SK-MEL-5 (cell line): ENCODE measurements at places on chromosomes 3 and 15.

- DNase-seq = no peak
Measured at GRCh38 chr15:56537881-56538280, 72.9 kb upstream of the MNS1 start.

- DNase-seq = no peak
Measured at GRCh38 chr15:35958975-35959374, 413.0 kb upstream of the DPH6 start.

DNA sequence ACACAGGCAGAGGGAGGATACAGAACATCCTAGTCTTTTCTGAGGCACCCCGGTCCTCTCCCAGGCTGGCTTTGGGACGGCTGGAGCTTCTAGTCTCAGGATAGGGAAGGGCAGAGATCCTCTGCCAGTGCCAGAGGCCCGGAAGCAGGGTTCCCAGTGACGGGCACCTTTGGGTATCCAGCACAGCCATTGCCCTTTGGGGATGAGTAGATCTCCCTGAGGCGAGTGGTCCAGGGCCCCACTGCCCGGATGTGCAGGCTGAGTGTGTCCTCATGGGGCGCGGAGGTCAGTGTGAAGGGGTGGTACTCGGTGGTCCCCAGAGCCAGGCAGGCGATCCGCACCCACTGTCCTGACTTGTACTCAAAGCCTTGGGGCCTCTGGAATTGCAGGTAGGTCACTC, 18.3 kb downstream of the DUOX2 start:
- DNase-seq = no peak

DNA sequence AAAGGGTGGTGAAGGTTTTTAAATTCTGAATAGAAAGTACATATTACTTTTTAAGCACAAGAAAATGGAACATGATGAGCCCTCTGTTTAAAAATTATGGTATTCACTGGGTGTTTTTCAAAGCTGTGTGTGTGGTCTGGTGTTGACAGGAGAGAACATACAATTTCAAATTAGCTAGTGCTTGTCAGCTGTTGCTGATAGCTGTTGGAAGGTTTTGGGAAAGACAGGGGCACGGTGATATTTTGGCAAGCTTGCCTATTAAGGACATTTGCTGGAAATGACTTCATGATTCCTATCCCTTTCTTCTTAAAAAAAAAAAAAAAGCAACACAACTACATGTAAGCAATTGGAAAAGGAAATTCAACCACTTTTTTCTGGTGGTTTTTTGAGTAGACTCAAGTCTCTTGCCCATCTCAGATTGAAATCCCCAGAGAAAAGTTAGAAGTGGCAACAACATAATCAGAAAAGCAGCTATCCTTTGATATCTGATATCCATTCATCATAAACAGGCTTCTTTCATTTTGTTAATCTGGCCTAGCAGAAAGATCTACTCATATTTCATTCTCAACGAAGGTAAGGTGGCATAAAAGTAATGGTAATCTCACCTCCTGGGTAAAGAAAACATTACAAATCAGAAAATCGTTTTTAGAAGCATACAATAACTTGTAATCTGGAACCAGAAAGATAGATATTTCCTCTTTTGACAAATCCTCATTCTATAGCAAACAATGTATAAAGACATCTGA, 130.0 kb downstream of the RBMS3 start:
- DNase-seq = no peak

DNA sequence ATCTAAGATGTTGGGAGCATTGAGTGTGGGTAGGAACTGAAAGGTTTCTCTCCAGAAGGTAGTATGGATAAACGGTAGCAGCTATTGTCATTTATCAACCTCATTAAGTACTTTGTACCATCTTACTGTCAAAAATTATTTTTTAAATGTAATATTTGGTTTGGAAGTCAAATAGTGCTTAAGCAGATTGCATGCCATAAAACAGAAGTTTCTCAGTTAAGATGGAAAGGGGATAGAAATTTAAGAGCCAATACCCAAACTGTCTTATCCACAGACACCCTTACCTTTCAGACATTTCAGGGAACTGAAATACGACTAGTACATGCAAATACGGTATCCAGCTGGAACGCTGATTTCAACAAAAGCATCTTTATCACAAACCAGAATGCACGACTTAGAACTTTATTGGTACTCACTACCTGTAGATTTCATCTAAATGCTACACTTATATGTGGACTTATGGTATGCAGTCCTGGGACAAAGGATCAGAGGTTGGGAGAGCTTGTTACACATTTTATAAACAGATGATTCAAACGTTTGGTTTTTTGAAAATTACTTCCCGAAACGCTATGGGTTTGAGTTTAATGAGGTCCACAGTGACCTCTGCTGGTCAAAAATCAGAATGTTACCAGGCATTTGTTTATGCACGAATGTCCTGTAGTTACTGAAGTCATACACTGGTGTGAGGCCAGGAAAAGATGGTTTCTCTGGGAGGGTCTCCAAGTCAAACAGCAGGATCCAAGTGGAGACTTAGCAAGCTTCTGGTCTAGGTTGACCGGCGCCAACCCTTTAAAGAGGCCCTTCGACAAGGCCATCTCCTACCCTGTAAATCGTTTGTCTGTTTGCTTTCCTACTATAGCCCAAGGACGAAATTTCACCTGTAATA, 45.7 kb upstream of the DUT start:
- peak; percentile 80 for DNase-seq

DNA sequence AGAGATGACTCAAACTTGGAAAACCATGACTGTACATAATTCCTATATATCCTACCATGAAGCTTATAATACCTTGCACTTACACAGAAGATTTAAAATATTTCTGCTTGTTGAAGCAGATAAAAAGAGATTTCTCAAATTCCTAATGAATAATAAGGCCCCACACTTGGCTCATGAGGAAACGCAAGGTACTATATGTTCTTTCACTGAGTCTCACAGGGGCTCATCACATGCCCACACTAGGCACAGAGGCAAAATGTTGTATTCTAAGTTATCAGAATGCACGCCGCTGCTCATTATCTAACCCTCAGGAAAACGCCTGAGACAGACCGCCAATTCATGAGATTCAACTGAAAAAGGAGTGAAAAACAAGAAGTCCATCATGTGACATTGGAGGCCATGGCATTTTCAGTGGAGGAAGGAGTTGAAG, 5.6 kb downstream of the MYO1E start:
- peak; percentile 90 for DNase-seq

DNA sequence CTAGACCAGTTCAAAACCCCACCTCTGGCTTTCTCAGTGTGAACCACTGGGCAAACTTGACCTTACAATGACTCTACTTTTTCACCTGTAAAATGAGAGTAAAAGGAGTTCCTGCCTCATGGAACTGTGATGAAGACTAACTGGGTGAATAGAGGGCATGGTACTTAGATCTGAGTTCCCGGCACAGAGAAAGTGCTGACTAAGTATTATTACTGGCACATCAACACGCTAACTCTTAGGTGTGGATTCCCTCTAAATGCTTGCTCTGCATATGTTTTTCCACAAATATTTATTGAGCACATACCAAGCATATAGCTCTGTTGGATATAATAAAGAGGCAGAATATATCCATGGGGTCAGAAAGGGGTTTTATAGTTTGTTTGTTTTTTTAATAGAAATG, 437.8 kb downstream of the MAGI1 start:
- no peak for DNase-seq

- no peak for DNase-seq
Measured at GRCh38 chr3:177469216-177469615, 271.9 kb upstream of the TBL1XR1 start.

DNA sequence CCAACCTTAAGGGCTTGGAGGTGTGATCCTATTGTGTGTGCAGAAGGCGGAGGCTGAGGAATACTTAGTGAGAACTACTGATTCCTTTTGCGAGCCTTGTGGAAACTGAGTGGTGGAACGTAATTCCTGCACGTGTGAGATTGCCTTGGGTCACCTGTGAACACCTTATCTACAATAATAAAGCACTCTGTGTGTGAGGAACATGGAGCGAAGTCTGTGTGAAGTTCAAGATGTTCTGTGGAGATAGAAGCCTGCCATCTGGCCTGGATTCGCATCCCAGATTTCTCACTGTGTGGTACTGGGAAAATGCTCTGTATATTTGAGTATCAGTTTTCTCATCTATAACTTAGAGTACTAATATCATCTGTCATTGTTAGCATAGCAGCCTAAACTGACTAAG, 179.5 kb upstream of the PDZRN3 start:
- DNase-seq = no peak

DNA sequence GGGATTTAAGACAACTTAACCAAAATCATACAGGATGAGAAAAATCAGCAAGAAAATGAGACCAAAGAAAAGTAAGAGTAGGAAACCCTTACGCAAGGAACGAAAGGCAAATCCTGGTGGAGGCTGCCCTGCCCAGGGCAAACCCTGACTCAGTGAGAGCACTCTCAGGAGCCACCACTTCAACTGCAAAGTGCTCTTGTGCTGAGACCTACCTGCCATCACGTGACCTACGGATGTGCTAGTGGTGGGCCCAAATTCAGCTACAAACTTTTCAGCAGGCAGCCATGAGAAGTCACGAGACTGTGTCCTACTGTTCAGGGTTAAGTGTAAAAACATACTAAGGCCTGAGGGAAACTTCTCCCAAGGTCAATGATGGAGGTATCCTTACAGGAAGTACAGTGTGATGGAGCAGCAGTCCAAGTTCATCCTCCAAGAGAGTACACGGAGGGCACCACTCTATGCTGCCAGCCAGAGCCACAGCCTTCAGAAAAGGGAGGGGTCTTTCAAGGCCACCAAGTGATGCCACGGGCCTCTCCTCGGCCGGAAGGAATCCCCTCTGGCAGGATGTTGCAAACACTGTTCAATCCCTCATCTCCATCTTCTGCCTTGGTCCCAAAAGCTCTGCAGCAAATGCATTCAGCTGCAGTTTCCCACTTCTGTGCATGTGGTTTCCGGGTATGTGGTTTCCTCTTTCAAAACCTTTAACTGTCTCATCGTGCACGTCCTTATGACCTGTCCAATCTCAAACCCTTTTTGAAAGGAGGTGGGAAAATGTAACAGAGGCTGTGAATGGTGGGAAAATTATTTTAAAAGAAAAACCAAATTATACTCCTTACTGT, 9.5 kb downstream of the CHSY1 start:
- DNase-seq = no peak

GRCh38 chr3:5376761-5377160, 189.3 kb downstream of the EDEM1 start:
- no peak for DNase-seq

GRCh38 chr15:86764021-86764420, 684.4 kb downstream of the AGBL1 start:
- no peak for DNase-seq

DNA sequence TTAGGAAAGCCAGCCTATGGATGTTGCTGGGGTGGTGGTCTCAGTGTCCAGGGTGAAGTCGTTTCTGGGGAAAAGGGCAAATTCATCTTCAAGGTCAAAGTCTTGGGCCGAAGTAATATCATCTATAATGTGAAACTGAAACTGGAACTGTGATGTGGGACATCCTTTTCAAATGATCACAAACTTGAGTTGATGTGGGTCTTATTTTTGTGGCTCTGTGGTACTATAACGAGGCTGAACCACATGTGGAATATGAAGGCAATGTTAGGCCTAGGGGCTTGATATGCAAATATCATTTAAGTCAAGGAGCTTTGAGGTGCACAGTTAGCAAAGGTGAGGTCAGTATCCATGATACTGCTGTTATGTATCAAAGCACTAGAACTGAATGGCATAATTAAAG, 1.5 kb upstream of the CD200R1L start:
- DNase-seq = no peak

- no peak for DNase-seq
Measured at GRCh38 chr3:114553949-114554593, 260.2 kb downstream of the TIGIT start.

- peak; percentile 63 for DNase-seq
Measured at GRCh38 chr3:159829539-159830227, 159.0 kb upstream of the IL12A start.

GRCh38 chr3:178152031-178152806, 384.0 kb upstream of the KCNMB2 start:
- peak; percentile 36 for DNase-seq

DNA sequence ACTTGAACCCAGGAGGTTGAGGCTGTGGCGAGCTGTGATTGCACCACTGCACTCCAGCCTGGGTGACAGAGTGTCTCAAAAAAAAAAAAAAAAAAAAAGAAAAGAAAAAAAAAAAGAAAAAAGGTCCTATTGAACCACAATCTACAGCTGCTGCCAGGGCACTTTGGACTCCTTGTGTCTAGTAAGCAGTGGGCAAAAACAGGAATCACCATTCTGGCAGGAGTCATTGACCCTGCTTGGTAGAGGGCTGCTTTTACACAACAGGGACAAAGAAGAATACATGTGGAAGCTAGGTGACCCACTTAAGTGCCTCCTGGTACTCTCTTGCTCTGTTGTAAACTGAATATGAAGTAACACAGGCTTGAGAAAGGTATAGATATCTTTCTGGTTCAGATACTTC, 14.6 kb upstream of the PCCB start:
- no peak for DNase-seq

DNA sequence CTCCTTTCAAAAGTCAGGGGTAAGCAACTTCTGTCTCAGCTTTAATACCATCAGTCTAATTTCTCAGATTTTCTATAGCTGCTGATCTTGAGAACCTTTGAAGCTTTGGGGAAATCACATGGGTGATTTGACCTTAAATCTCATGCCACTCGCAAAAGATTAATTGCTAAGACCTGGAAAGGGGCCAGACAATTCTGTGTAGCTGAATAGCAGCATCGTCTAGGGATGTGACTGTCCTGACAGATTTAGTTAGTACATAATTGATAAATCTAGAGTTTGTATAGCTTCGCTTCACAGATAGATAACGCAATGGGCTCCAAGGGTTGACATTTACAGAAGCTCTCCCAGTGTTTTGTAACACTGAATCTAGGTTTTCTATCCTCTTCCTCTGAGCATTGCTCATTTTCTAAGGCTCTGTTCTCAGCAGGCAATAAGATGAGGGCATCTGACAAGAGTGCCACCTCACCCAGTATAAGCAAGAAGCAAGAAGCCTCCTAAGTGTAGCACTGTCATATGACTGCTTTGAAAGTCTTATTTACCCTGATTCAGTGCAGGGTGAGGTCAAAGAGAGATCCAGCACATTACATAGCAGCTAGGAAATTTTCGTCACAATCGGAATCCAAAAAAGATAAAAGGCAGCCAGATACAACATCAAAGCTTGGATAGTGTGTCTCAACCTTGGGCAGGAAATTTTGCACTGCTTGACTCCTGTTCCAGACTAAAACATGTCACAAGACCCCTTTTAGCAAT, 47.7 kb upstream of the DUT start:
- peak; percentile 45 for DNase-seq

- DNase-seq = no peak
Measured at GRCh38 chr15:95175914-95176658, 944.7 kb downstream of the MCTP2 start.

DNA sequence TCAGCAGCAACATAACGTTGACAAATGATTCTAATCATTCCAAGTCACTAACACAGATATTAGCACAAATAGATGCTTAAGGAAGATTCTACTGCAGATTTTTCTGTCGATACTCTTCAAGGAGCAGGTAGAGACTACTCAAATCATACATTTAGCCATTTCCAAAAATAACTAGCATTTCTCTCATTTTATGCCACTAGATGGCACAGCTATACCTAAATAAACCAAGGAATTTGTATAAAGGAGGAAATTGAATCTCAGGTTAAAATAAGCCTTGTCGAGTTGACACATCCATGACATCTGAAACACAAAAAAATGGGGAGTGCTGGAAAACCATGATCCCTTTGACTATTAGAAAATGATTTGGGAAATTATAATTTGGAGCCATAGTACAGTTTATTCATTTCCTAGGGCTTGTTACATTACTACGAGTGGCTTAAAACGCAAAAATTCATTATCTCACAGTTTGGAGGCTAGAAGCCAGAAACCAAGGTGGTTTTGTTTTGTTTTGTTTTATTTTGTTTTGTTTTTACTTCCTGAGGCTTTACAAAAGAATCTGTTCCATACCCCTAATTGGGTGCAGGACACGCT, 59.5 kb upstream of the STRIT1 start:
- DNase-seq = peak; percentile 70

- DNase-seq = no peak
Measured at GRCh38 chr15:57185507-57186074, 190.7 kb upstream of the CGNL1 start.
